Cardiac fibroblast (primary cell): ENCODE measurements at places on chromosomes 16 and 17.

GRCh38 chr17:14442798-14443528, 142.1 kb downstream of the HS3ST3B1 start:
- DNase-seq = no peak

- DNase-seq = no peak
Measured at GRCh38 chr17:48012151-48012520, 25.5 kb downstream of the COPZ2 start.

DNA sequence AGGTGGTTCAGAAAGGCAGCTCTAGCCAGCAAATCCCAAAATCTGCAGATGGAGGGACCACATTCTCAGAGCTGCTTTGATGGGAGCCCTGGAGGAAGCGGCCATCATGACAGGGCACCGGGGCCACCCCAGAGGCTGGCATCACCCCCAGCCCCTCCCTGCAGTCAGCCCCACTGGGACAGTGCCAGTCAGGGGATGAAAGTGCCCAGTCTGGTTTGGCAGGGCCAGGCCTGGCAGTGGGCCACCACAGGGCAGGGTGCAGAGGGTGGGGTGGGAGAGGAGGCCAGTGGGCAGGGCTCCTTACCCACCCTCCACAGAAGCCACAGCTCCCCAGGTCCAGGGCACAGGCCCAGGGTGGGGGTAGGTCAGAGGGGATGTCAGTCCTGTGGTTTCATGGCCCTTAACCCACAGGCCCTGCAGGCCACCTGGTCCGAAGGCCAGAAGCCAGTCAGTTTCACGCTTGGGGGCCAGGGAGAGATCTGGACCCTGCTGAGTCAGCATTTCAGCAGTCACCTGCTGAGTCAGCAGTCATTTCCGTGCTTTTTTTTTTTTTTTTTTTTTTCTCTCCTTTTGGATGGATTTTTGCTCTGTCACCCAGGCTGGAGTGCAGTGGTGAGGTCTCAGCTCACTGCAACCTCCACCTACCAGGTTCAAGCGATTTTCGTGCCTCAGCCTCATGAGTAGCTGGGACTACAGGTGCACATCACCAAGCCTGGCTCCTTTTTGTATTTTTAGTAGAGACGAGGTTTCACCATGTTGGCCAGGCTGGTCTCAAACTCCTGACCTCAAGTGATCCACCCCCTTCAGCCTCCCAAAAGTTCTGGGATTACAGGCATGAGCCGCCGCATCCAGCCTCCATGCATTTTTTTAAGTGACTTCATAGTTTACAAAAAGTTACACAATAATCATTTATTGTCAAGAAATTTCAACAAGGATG, 10.4 kb downstream of the SLC25A10 start:
- DNase-seq = no peak

DNA sequence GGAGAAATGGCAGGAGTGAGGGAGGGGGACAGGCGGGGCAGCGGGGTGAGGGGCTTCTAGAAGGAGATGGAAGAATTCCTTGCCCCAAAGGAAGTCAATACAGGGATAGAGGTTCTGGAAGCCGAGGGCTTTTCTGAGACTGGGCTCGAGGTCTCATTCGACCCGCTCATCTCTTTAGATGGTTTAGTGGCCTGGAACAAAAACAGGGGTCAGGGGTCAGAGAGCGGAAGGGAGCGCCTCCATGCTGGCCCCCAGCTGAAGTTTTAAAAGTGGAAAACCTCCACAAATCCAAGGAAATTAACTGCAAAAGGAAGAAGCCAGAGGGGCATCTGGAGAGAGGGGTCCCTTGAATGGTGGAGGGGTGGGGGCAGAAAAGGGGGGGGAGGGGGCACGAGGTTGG, 72.5 kb downstream of the SRCIN1 start:
- DNase-seq = no peak

GRCh38 chr16:84999857-85000480, 11.4 kb downstream of the ZDHHC7 start:
- DNase-seq = no peak

GRCh38 chr16:88662222-88662842, 559 bp downstream of the MVD start:
- DNase-seq = no peak

DNA sequence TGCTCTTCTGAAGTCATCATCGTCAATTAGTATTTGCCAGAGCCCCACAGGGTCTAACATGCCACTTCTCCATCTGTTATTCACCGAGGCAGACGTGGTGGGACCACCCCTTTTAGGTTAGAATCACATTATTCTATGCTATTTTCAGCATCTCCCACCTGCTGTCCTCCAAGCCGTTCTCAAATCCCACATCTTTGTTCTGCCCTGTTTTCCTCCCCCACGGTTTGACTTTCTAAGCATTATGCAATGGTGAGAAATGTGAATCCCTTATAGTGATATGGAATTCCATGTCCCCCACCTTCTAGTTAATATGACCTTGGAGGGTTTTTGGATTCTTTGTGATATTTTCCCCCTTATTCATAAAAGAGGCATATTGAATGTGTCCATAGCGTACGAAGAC, 634.1 kb upstream of the RBFOX1 start:
- DNase-seq = no peak
